ENCODE measurements at places on chromosomes 4 and X.

DNA sequence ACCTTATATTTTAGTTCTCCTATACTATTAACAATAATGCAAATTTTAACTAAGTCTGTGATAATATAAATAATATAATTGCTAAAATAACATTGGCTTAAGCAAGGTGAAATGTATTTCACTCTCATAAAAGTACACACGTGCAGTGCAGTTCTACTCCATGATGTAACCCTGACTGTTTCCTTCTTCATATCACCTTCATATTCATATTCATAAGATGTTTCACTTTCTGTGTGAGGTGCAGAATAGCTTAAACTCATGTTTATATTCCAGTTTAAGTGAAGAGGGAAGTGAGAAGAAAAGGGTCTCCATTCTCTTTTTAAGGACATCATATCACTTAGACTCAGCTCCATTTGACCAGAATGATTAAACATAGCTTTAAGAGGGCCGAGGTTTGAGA lies 1810.0 kb upstream of the PCDH10 start:
- no peaks in the 10 kb centered on the region for H3K27me3 ChIP-seq
- H3K4me3 ChIP-seq = no peak overlapping the region
- DNase-seq = no peak

GRCh38 chr4:98352396-98352795 lies 91.2 kb downstream of the RAP1GDS1 start:
- no peaks in the 10 kb centered on the region for H3K36me3 ChIP-seq
- H3K27ac ChIP-seq = no peak overlapping the region
- H3K27me3 ChIP-seq = no peaks in the 10 kb centered on the region
- DNase-seq = peak; percentile 19
- no peak overlapping the region for H3K4me3 ChIP-seq

DNA sequence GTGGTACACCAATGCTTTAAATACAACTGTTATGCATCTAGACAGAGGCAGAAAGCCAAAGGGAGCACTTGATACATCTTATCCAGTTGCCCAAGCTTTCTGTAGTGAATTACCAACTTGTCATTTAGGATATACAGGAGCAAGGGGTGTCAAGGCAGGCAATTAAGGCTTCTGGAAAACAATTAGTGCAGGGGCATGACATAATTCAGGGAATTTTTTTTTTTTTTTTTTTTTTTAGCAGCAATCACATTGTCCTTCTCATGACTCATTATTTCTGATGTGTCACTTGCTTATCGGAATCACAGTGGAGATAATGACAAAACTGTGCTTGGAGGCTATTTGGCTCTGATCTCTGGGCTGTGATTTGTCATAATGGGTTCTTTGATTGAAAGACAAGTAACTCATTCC lies 259.5 kb downstream of the ARHGAP24 start:
- H3K27me3 ChIP-seq = no peaks in the 10 kb centered on the region
- peak; percentile 48 for DNase-seq
- no peaks in the 10 kb centered on the region for H3K36me3 ChIP-seq

- H3K27me3 ChIP-seq = no peaks in the 10 kb centered on the region
- H3K36me3 ChIP-seq = no peaks in the 10 kb centered on the region
- no peak for DNase-seq
- H3K4me1 ChIP-seq = no peaks in the 10 kb centered on the region
- H3K27ac ChIP-seq = no peak overlapping the region
Measured at GRCh38 chr4:66252291-66252690, 582.0 kb upstream of the EPHA5 start.

DNA sequence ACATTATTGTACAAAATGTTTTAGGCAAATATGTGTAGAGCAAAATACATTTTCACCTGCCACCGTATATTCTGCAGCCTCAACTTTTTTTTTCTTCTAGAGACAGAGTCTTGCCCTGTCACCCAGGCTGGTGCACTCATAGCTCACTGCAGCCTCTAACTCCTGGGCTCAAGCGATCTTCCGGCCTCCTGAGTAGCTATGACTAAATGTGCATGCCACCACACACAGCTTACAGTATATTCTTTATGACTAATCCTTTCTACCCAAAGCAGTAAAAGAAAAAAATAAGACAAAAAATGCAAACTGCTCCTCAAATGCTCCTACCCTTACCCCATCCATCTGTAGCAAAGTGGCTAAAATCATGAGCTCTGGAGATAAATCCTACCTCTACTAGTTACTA lies 426.3 kb downstream of the KCNIP4 start:
- DNase-seq = no peak
- no peaks in the 10 kb centered on the region for H3K27me3 ChIP-seq
- no peak overlapping the region for H3K4me3 ChIP-seq
- no peak overlapping the region for H3K27ac ChIP-seq
- no peaks in the 10 kb centered on the region for H3K36me3 ChIP-seq
- no peaks in the 10 kb centered on the region for H3K4me1 ChIP-seq

- peaks cover 27% of the 10 kb centered on the region for H3K4me1 ChIP-seq
Measured at GRCh38 chr4:1727117-1728031, 6.1 kb downstream of the TACC3 start.

- H3K4me1 ChIP-seq = no peaks in the 10 kb centered on the region
- no peak overlapping the region for H3K4me3 ChIP-seq
- H3K36me3 ChIP-seq = no peaks in the 10 kb centered on the region
- DNase-seq = no peak
- no peak overlapping the region for H3K27ac ChIP-seq
- no peaks in the 10 kb centered on the region for H3K27me3 ChIP-seq
Measured at GRCh38 chr4:121958777-121959176, 6.9 kb upstream of the TRPC3 start.

Measured in muscle of leg (tissue), 16 donors.